ENCODE measurements at places on chromosomes 1 and 21.
A peak's percentile ranks its signal among the peaks of the same experiment; 100 is the strongest.

- no peak for DNase-seq
Observed at GRCh38 chr1:153617663-153618062, 1.5 kb upstream of the S100A14 start.

DNA sequence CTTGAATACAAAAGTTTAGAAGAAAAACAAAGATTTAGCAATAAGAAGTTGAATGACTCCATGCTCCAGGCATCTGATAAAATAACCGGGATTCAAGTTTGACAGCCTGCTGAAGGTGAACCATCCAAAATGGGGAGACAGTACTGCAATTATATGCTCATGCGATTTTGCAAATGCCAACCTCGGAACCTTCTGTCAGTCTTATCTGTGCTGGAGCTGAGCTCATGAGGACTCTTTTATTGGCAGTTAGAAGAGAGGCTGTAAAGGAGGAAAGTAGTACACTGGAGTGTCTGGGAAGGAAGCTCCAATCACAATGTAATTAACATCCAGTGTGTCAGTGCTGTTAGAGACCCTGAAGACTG, 170.0 kb downstream of the GALNT2 start:
- DNase-seq: no peak

DNA sequence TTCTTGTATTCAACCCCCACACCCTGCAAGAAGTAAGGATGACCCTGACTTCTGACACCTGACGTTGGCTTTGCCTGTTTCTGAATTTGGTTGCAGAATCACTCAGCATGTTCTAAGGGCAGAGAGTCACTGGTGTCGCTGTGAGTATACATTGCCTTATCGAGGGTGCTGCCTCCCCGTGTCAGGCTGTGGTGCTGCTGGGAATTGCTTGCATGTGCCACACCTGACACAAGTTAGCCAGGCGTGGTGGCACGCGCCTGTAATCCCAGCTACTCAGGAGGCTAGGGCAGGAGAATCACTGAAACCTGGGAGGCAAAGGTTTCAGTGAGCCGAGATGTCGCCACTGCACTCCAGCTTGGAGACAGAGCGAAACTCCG, 45.9 kb downstream of the WDR4 start:
- peak; percentile 16 for DNase-seq

GRCh38 chr1:193480755-193481154, 294.3 kb upstream of the B3GALT2 start:
- DNase-seq: no peak

DNA sequence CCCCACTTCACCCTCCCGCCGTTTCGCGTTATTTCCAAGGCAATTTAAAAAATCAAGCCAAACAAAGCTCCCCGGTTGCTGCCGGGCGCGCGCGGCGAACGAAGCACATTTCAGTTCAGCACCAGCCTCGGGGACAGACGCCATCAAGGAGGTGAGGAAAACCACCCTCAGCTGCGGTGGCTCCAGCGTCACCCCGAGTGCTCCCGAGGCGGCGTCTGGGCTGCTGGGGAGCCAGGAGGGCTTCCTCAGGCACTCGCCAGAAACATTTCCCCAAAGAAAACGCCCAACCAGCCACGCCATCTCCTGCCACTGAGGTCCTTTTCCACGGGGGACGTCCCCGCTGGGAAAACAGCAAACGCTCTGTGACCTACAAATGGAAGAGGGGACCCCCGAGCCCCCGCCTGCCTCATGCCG, 623 bp downstream of the GNG4 start:
- DNase-seq: no peak

DNA sequence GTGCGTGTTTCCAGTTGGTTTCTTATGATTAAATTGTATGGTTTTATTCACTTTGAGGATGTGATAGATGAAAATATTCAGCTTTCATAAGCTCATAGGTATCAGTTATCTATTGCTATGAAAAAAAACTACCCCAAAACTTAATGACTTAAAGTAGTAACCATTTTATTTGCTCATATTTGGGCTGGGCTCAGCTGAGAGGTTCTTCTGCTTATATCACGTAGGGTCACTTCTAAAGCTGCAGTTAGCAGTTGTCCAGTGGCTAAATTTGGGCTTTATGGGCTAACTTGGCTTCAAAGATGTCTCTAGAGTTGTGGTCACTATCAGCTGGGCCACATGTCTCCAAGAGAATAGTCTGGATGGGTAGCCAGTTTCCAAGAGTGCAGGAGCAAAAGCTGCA, 206.4 kb upstream of the LYPLAL1 start:
- no peak for DNase-seq

DNA sequence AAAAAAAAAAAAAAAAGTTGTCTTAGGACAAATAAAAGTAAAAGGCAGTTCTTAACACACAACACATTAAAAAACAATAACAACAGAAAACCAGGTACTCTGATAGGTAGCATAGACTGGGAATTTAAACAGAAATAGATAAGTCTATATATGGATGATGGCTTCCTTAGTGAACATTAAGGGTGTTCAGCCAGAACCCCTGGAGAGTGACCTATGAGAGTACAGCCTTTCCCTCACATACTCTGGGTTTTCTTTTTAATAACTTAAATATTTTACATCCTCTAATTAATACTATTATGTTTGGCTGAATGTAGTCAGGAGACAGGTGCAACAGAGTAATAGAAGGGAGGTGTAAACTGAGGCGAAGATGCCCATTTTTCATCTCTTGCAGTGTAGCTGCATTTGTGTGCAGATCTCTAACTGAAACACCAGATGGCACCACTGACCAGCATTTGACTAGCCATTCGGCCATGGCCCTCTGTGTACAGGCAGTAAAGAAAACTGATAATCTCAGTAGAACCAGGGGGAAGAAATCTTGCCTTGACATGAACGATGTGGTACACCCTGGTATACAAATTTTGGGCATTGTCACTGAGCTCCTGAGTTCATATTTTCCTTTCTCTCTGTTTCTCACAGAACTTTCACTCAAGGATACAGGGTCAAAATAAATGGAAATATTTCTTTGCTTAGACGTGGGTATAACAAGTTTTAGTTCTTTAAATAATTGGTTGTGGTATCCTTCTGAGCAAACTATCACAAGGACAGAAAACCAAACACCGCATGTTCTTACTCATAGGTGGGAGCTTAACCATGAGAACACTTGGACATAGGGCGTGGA, 7.6 kb downstream of the TTF2 start:
- DNase-seq: peak; percentile 40

DNA sequence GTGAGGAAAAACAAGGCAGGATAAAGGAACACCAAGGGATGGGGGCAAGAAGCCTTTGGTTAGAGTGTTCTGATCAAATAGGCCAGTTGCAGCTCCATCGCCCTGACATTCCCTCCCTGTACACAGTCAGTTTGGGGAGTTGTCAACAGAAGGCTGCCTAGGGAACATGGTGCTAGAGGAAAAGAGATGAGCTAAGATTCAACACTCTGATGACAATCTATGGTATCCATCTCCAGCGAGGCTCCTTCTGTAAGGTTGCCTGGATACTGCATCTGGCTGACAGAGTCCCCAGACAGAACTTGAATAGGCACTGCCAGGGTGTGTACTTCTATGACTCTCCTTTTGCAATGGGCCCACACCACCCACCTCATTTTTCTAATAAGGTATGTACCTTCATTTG, 11.2 kb upstream of the SLAMF9 start:
- no peak for DNase-seq

DNA sequence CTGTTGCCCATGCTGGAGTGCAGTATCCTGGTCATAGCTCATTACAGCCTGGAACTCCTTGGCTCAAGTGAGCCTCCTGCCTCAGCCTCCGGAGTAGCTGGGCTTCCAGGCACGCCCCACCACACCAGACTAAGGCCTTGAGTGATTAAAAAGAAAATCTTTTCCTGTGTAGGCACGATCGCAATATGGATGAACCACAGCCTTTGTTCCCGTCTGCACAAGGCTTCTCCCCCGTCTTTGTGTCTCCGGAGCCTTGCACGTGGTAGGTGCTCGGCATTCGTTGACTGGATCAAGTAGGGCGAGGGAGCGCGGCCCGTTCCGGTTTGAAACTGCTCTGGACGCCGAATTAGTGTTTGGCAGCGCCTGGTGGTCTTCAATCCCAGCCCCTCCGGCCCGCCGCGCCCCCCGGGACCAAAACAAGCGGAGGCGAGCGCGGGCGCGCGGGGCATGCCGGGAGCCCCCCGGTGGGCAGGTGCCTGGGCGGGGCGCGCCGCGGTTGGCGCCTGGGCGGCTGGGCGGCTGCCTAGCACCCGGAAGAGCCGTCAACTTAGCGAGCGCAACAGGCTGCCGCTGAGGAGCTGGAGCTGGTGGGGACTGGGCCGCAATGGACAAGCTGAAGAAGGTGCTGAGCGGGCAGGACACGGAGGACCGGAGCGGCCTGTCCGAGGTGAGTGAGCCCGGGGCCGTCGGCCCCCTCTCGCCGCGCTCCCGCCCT, at the start of gene SFT2D2:
TSS of gene SFT2D2 (plus strand) at position 529 of the 715 bp plus-strand sequence. CDS start at position 605, 76 bp downstream.
- no peak for DNase-seq

DNA sequence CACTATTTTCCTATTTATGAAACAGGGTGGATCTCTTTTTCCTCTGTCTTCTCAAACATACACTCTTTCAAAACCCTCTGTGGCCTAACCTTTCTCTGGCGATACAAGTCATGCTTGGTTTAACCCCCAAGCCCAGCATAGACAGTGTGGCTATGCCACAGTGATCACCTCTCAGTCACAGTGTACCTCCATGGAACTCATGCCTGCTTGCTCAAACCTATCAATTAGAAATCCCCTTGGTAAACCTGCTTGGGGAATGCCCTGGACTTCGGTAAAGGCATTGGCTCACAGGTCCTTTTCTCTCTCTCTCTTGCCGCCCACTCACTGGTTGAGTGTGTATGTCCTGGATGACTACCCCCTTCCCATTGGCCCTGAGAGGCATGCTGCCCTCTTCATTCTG, 147.5 kb downstream of the CYYR1 start:
- no peak for DNase-seq

DNA sequence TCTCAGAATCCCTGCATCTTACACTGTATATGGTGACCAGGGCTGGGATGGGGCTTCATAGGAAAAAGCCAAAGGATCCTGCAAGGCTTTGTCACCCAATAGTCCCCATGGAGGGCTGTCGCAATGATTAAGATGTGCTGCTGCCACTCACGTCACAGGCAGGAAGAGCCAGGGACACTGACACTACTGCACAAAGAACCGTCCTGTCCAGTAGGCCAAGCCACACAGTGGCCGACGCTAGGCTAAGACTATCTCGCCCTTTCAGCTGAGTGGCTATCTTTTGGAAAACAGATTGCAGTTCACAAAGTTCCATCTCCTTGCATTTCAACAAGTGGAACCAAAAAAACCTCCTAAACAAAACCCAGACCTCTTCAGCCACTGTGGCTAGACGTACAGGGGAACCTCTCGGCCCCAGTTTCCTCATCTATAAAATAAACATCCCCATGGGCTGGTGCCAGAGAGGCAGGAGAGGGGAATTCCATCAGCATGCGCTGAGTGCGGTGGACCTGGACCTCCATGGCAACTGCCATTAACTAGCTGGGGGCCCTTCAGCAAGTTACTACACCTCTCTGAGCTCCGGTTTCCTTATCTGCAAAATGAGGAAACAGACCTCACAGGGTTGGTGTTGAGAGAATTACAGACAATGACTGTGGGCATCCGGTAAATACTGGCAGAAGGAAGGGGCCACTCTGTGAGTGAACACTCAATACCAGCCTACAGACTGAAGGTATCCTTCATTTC, 8.7 kb downstream of the CAPZB start:
- DNase-seq: no peak

DNA sequence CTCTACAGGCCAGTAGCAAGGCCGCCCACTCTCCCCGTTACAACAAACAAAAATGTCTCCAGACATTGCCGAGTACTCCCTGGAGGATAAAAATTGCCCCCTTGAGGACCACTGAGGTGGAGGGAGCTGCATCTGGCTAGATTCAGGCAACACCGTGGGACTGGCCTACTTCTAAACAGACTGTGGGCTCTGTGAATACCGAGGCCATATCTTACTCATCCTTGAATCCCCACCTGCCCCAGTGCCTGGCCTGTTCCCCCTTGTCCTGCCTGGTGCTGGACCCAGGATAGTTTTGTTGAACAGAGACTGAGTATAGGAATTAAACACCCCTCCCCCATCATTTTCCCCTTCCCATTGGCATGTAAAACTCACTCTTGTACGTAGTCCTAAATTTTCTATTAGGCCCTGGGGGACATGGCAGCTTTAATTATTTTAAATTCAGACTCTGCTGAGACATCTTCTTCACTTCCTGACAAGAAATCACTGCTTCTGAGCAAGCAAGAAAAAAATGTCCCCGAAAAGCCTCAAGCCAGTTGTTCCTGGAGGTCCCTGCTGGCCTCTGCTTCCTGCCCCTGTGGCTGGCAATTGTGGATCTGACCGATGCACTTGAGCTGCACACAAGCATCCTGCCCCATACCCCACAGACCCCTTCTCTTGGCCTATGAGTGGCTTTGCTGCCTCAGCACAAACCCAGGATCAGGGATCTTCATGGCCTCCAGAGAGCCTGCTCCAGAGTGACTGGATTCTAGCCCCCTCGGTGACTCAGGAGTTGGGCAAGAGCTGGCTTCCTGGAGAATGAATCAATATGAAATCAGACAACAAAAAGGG, 111.0 kb downstream of the ACTL8 start:
- DNase-seq: no peak

DNA sequence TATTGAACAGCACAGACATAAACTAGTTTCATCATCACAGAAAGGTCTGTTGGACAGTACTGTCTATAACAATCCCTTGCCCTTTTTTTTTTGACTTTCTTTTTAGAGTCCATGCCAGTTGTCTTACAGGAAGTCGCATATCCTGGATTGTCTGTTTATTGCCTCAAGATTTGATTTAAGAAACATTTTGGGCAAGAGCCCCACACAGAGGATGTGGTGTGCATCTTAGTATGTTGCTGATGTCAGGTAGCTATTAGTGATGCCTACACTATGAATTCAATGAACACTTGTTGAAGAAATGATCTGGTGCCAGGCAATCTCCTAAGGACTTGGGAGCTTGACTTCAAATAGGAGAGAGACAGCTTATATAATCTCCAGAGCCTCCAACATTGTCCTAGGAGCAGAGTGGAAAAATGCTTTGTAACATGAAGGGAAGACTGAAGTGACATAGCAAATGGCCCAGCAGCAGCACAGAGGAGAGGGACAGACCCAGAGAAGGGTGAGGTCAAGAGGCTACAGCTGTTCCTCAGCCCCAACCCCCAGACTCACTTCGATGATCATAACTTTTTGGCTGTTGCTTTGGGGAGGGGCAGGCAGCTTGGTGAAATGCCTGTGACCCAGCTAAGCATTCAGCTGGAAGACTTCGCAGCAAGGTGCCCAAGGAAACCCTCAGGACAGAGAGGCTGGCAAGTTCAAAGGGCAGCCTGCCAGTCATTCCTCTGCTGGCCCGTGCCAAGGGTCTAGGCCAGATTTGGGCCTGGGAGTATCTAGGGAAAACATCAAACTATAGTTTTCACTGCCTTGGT, 7.5 kb upstream of the RAB29 start:
- no peak for DNase-seq

- no peak for DNase-seq
Observed at GRCh38 chr1:57229998-57230397, 193.9 kb downstream of the DAB1 start.

- no peak for DNase-seq
Observed at GRCh38 chr1:111540928-111541327, 37.5 kb upstream of the ADORA3 start.

DNA sequence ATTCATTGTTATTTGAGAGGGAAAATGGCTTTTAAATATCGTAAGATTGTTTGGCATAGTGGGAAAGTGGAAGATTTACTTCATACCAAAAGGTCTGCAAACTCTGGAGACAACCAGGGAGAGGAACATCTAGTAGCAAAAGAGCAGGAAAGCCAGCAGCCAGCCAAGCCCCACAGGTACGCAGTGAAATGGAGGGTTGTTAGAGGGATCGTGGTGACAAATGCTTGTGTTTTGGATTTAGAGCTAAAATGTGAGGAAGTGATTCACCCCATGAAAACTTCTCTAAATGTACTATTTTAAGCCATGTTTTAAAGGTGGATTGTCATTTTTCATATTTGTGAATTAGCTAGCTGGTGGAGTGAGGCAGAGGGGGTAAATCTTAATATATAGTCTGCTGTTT, 69.3 kb downstream of the RPS6KC1 start:
- DNase-seq: no peak
